ENCODE measurements at places on chromosomes 1 and 21.

GRCh38 chr1:241714321-241715218 lies 62.5 kb downstream of the WDR64 start:
- no peak for DNase-seq

DNA sequence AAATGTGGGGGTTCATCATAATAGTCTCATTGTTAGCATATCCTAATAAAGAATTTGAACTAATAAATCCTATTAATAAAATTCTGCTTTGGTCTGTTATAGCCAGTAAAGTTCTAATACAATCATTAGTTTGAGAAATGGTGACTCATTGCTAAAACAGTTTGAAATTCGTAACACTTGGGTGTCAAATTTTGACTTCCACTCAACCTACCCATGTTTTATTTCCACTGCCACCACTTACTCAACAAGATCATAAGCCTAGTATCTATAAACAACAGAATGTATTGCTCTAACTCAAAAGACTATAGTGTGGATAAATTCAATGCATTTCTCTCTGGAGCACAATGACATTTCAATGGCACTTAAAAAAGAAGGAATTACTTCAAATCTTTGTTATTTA lies 29.1 kb downstream of the LGALS8 start:
- no peak for DNase-seq

- no peak for DNase-seq
Measured at GRCh38 chr1:43354936-43355335, 3.8 kb upstream of the CDC20 start.

GRCh38 chr1:108117945-108118902 lies 81.9 kb downstream of the SLC25A24 start:
- no peak for DNase-seq

DNA sequence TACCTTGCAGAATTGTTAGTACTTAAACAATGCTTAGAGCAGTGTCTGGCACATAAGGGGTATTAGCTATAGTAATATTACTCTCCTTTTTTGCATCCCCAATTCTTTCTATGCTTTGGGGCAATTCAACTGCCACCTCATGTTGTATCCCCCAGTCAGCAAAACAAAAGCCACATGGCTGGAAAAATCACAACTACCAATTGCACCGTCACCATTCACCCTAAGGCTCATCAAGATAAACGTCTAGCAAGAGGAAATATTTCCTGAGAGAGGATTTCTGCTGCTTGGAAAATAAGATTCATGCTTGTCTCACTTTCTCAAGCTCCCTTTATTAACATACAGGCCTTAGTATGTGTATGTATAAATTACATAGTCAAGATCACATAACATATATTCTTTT lies 12.1 kb upstream of the TLR5 start:
- no peak for DNase-seq

Measured in stimulated activated CD4-positive, alpha-beta T cell treated with anti-CD3 and anti-CD28 coated beads, Interleukin-1b, Interleukin-23, amount 100 ng/mL, for 4 hours (primary cell).